ENCODE measurements at places on chromosomes 4 and X.

DNA sequence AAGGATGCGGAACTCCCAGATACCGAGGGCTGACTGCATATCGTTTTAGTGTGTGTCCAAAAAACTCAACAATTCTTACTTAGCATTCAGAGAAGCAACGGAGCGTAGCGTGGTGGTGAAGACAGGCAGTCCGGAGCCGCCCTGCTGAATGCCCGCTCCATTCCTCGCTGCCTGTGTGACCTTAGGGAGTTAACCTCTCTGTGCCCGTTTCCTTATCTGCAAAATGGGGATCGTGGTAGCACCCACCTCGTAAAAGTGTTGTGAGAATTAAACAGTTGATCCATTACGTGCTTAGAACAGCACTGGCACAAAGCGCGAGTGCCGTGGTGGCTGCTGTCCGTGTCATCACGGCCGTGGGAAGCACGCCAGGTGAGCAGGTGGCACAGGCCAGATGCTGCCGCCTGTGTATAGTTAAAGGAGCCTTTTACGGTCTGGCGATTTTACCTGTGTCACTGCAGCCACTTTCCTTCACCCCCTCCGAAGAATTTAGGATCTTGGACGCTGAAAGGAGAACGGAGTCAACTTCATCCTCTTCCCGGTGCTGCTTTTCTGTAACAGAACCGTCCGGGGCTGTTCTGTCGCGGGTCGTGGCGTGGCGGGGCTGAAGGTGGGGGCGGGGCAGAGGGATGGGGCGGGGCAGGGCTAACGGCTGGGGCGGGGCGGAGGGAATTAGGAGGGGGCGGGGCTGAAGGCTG, 885 bp downstream of the CCDC110 start:
- peak; percentile 59 for DNase-seq

GRCh38 chr4:185991770-185992169, 77.2 kb upstream of the TLR3 start:
- no peak for DNase-seq

- DNase-seq = peak; percentile 76
These were observed 4.2 kb downstream of the MID1 start for GRCh38 chrX:10615931-10616774.

DNA sequence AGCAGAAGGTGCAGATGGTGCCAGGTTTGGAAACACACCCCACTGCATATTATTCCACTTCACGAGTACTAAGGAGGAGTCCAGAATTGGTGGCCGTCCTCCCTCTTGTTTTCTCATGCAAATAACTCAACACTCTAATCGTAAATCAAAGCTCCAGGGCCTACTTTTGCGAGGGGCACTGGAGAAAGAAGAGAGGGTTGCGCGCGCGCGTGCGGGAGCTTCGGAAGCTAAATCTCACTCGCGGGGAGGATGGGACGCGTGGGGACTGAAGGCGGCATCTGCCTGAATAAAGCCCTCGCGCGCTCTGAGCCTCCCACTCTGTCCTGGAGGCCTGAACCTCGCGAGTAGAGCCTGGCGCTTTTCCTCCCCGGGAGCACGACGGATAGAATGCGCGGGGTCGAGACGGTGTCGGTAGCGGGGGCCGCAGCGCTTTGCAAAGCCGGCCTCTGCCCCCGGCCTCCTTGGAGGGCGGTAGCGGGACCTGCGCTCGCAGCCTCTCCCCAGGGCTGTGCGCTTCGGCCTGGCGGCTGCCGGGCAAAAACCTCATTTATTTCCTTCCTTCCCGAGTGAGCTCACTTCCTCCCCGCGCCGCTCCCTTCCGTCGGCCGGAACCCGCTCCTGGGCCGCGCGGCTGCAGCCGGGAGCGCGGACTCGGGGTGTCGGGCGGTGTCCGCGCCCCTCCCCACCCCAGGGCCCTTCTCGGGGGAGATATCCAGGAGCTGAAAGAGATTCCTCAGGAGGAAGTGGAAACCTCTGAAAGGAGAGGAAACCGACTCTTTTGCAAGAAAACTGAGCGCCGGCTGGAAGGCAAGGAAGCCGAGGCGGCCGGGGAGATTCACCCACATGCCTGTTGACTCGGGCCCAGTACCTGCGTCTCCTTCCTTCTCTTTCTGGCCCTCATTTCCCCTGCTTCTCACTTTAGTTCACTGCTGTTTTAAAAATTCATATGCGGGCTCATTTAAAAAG, 20.7 kb downstream of the HAND2 start:
- no peak for DNase-seq

GRCh38 chr4:7041801-7042502, 1.2 kb upstream of the TADA2B start:
- DNase-seq = peak; percentile 62

DNA sequence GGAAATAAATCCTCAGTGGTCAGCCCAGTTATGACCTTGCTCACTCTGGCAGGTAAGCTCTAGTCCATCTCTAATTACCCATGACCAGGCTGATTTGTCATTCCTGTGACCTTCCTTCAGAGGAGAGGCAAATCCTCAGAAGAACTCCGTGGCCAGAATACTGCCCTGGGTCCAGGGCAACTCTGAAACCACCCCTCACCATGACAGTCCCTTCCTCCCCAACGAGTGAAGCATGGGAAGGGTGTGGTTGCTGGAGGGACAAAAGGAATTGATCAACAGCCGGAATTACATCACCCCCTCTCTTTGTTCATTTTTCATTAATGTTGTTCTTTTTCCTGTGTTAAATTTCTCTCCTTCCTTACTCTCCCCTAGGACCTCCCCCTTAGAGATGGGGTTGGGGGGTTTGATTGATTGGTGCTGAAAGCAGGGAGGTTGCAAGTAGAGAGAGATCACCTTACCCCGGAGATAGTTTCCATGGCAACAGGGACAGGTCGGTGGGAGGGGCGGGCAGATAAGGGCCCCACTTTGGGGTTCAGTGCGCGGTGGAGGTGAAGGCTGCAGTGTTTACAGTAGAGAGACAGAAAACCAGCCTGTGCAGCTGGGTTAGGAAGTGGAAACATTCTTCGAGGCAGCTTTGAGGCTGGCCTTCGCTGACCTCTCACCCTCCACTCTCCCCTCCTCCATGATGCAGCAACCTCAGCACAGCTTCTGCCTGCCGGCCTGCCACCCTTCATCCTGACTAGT, 647.4 kb downstream of the BCOR start:
- peak; percentile 47 for DNase-seq

GRCh38 chr4:118155516-118155915, 121.2 kb downstream of the NDST3 start:
- DNase-seq = no peak

- no peak for DNase-seq
These were observed 35.7 kb downstream of the NHS start for GRCh38 chrX:17410651-17411050.

DNA sequence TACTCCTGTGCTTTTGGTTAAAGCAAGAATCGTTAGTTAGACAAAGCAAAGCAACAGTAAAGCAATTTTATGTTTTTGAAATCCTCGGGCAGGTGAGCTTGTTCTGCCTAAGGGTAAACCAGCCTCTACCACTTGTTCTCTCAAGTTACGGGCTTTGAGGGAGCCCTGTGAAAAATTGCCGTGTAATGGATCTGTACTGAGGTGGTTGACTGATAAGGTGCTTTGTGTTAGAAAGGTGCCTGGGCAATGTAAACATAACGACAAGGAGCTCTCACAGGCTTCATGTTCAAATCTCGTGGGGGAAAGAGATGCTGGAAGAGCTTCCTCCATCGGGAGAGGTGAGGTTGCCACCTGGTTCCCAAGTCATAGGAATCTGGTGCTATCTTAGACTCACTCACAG, 111.8 kb downstream of the TRAPPC11 start:
- DNase-seq = no peak

GRCh38 chr4:71974681-71975080, 57.1 kb upstream of the NPFFR2 start:
- DNase-seq = no peak

DNA sequence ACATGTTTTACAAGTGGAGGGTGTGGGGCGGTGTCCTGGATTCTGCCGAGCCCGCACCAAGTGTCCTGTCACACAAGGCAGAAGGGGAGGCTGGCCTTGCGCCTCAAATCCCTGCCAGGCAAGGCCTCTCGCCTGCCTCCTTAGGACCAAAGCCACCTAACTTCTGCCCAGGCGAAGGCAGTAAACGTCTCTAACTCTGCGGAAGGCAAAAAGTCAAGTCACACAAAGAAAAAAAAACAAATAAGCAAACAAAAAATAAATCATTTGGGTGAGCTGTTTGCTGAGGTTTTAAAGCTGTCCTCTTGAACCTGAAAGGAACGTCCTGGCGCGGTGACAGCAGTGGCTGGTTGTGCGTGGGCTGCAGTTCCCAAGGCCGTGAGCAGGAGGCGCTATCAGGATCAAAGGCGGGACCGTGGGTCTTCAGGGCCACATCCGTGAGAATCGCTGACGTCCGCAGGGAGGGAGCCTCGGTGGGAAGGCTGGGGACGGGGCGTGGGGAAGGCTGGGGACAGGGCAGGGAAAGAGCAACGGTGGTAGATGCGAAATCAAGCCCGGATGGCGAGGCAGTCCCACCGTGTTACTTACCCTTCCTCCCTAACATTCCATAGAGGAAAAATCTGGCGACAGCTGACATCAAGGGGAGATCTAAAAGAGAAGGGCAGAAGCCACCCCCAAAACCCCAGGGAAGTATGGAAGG, 99.1 kb downstream of the TRAPPC11 start:
- DNase-seq = no peak

DNA sequence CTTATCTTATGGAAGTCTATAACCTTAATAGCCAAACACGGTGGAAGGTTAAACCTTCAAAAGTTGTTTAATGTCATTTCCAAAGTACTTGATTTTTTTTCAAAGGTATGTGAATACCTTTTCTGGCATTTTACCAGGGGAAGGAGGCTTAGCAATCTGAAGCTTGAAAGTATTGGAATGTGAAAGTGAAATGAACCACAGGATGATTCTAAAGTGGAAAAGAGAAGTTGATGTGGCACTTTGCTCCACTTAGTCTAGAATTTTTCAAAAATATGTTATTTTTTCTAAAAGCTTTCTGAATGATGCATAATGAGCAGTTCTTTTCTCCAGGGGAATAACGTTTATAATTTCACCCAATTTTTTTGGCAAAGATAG, 19.2 kb downstream of the PI4K2B start:
- no peak for DNase-seq

DNA sequence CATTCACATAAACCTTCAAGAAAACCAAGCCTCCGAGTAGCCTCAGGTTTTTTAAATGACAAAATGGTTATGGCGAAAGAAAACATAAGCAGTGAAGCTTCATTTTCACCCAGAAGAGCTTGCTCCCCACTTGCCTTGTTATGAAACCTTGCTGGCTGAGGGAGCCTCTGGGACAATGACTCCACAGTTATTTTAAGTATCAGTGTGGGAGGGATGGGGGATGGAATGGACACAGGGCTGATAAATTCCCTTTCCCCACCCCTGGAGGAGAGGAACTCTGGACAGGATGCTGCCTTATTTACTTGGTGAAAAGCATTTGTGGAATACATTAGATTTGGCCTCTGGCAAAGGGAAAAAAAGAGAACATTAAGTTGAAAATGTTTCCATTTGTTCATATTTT, 220.7 kb upstream of the CNKSR2 start:
- DNase-seq = no peak

- no peak for DNase-seq
These were observed 14.1 kb downstream of the KLF3 start for GRCh38 chr4:38678078-38678477.

- DNase-seq = no peak
These were observed 113.1 kb downstream of the SHROOM4 start for GRCh38 chrX:50700921-50701320.

GRCh38 chr4:148330724-148331123, 111.5 kb downstream of the NR3C2 start:
- no peak for DNase-seq

DNA sequence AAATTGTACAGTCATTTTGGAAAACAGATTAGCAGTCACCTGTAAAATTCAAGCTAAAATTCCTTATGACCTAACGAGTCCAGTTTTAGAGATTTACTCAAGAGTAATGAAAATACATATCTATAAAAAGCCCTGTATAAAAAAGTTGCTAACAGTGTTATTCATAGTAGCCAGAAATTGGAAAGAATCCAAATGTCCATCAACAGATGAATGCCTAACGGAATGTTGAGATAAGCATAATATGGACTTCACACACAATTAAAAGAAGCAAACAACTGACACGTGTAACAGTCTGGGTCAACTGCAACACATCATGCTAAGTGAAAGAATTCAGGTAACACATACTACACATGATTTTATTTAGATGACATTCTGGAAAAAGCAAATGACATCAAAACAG, 584.8 kb upstream of the AGA start:
- DNase-seq = no peak

- DNase-seq = peak; percentile 9
These were observed 203.7 kb upstream of the NWD2 start for GRCh38 chr4:37040816-37041215.

GRCh38 chr4:75889537-75890199, 12.6 kb downstream of the PPEF2 start:
- DNase-seq = no peak

- no peak for DNase-seq
These were observed 49.2 kb downstream of the EVC start for GRCh38 chr4:5760246-5760645.

GRCh38 chr4:75733369-75733768, 9.0 kb downstream of the USO1 start:
- no peak for DNase-seq

DNA sequence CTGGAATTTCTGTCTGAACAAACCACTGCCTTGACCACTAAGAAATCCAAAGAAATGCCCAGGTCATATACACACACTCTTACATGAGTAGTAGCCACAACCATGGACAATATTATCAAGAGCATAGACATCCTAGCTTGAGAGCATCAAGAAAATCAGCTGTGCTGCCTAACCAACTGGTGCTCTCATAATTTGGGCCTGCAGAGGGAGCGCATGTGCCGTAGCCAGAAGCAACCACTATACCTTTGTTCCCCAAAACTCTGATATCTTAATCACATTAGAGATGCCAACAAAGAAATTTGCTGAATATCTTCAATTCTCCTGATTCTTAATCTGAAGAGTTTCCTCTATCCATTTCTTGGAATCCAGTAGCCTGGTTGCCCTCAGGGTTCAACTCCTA, 163.6 kb downstream of the ZNF674 start:
- DNase-seq = peak; percentile 11

GRCh38 chr4:177511611-177512010, 69.4 kb upstream of the AGA start:
- no peak for DNase-seq

DNA sequence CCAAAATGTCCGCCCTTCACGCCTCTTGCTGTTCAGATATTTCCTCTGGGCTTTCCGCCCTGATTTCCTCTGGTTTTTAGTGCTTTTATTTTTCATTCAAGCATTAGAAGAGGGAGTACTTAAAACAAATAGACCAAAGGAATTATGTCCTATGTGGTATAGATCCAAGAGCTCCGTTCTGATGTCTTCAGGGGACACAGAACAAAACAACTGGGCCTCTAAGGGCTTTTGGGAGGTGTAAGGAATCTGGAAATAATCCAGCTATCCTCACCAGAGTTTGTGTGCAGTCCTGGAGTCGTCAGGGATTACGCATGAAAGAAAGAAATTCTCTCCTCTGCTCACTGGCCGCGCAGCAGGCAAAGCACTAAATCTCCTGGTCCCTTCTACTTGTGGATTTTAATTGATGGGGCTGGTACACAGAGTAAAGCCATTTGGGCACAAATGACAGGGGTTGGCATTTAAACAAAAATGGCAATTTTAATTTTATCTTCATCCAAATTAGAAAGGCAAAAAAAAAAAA, 999.2 kb downstream of the ADGRL3 start:
- no peak for DNase-seq
